Stimulated activated CD4-positive, alpha-beta T cell treated with anti-CD3 and anti-CD28 coated beads, Interleukin-12 subunit alpha, Interleukin-12 subunit beta, amount 100 ng/mL, for 24 hours (primary cell): ENCODE measurements at places on chromosomes 16 and 17.

GRCh38 chr17:607361-608147 lies 107.1 kb downstream of the VPS53 start:
- DNase-seq = no peak

DNA sequence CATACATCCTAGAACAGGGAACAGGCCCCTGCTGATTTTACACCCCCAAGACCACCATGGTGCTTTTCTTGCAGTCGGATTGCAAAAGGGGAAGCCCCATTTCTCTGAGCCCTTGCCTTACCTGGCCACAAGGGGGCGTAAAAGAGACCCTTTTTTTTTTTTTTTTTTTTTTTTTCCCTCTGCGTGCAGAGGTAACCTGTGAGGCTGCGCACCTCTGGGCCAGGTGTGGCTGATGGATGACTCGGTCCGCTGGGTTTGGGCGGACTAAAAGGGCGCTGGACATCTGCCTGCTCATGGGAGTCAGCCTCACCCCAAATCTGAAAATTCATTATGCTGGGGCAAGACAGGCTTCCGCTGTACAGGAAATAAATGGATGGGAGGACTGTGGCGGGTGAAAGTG lies 281.0 kb downstream of the CBLN1 start:
- DNase-seq = no peak

DNA sequence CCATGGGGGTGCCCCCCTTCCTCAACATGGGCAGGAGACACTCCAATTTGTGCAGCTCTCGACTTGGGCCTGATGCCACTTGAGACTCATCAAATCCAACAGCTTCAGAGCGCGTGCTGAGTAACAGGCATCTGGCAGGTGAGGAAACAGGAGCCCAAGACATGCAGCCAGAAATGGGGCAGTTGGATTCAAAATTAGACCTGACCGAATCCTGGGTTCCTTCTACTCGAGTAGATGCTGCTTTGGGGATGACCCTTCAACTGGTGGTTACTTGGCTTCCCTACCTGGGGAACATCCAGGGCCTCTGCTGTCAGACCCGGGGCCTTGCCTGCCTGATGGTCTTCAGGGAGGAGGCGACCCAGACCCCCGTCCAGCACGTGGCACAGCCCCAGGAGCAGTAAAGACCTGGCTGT lies 488 bp upstream of the NTN3 start:
- no peak for DNase-seq

DNA sequence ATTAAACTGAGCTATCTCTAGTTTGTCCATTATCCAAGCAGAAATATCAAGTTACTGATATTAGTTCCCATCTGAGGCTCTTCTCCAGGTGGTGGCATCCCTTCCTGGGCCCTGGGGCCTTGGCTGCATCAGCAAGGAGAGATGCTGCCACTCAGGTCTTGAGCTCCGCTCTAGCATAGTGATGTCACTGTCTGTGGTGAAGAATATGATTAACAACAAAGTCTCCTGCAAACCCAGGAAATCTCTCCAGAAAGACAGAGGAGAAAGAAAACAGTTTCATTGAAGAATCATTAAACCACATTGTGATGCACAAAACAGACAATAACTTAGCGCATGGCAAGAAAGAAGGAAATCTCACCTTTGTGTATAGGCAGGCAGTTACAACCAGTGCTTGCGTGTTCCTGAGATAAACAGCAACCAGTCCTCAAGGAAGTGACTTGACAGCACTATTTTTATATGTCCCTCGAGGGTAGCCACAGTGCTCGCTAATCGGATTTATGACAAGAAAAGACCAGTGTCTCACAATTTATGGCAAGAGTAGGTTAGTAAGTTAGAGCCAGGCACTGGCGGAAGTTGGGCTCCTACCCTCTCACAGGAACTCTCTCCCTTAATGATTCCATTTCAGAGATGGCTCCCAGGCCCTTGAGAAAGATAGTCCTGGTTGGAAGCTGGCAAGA lies 151.1 kb downstream of the AHSP start:
- no peak for DNase-seq

DNA sequence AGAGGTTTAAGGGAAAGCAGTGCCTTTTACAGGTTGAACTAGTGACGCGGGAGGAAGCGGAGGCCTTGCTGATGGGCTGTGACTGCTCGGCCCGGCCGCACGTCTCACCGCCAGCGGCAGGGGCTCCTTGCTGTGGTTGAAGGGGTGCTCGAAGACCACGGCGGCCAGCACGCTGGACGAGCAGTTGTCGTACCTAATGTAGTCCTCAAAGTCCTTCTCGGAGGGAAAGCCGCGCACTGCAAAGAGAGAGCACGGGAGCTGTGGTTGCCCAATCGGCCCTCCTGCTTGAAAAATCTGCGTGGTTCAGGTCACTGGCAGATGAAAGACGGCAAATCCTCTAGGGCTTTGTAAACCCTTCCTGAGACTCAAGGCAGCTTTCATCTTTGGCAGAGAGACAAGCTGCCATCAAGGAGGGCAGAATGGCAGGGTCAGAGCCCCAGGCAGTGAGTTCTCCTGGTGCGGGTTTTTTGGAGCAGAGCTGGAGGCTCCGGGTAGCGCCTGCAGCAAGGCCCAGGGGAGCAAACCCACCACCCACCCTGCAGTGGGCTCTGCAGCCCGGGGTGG lies 16.1 kb downstream of the ABCA3 start:
- DNase-seq = no peak

GRCh38 chr17:52982331-52982730 lies 823.8 kb upstream of the CA10 start:
- DNase-seq = no peak

GRCh38 chr17:37774504-37774903 lies 29.6 kb upstream of the HNF1B start:
- no peak for DNase-seq

- DNase-seq = no peak
Observed at GRCh38 chr17:17024778-17025300, 17.4 kb upstream of the MPRIP start.

DNA sequence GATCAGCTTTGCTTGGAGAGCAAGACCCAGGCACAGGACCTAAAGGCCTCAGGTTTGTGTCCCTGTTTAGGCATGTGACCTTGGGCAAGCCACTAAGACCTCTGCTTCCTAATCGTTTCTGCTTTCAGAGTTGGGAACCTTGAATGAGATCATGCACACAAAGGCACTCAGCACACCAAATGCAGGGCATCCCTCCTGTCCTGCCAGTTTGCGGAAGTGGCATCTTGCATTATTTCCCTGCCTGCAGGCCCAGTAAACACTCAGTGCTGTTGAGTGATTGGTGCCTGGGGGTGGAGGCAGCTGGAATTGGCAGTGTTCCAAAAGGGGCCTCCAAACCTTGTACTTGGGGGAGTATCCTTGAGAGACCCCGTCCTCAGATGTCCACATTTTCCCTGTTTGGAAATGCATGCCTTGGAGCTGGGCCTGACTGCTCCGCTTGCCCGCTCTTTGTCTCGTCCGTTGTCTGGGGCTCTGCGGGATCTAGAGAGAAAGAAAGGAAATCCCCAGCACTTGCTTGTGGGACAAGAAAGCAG lies 28.7 kb downstream of the MRM1 start:
- no peak for DNase-seq

DNA sequence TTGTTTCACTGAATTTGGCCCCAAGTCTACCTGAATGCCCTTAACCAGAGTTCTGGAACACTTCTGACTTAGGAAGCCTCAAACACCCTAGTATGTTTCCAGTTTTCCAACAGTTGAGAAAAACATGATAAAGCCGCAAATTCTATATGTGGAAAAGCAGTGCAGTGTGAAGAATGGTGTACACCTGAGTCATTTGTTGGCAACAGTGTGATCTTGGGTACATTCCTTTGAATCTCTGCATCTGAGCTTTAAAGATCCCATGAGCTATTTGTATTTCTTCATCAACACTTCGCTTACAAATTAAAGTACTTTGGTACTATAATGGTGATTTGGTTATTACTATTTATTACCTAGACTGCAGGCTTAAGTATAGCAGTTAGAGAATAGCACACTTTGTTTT lies 93.6 kb upstream of the TBX2 start:
- no peak for DNase-seq

GRCh38 chr16:85391175-85391707 lies 221.9 kb upstream of the GSE1 start:
- DNase-seq = no peak

DNA sequence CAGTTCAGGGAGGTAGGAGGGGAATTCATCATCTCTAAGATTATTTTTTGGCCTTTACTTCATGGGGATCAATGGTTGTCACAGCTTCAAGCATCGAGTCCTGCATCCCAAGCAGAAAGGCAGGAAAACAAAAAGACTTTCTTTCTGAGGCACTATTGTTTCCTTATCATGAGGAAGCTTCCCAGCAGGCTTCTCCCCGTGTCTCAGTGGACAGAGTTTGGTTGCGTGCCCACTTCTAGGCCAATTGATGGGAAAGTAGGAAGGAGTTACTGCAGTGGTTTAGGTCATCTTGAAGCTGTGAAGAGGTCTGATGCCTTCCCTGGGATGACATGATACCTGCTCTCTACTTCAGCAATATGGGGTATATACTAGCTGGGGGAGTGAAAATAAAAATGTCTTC lies 175.3 kb upstream of the CDH13 start:
- no peak for DNase-seq

GRCh38 chr17:55124730-55125360 lies 139.9 kb upstream of the HLF start:
- no peak for DNase-seq

DNA sequence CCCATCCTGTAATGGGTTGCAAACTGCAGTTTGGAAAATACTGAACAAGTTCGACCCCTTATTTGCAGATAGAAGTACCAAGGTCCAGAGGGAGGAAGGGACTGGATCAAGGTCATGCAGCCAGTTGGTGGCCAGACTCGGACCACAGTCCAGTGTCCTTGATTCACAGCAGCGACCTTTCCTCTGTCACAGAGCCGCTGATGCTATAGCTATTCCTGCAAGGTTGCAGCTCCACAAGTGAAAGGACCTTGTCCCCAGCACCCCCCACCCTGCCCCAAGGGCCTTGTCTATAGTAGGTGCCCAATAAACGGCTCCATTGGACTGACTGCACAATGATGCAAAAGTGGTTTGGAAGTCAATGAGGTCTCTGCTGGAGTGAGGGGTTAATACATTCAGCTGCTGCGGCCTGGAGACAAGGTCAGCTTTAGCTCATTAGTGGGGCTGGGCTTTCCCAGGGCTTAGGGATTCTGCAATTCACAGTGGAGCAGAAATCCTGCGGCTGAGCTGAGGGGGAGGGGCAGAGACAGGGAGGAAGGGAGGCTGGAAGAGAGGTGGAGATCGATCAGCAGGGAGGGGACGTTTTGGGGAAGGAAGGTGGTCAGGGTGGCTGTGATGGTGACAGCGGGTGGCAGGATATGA lies 13.4 kb upstream of the CRHR1 start:
- no peak for DNase-seq

DNA sequence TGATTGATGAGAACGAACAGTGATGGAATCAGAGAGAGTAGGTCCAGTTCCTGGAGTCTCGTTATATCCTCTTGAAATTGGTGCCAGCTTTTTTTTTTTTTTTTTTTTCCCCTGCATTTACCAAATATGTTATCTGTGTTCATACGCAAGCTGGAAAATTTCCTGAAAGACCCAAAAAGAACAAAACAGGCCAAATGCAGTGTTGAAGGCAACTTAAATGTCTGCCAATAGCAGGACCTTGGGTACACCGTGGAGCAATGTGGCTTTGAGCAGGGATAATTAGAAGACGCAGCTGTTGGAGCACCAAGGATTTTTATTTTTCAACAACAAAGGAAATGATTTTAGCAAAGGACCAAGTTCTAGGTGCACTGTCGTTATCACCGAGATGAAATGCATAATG lies 105.0 kb downstream of the ABCC6 start:
- no peak for DNase-seq

- no peak for DNase-seq
Observed at GRCh38 chr17:22303096-22303495, 610.8 kb downstream of the KCNJ18 start.

DNA sequence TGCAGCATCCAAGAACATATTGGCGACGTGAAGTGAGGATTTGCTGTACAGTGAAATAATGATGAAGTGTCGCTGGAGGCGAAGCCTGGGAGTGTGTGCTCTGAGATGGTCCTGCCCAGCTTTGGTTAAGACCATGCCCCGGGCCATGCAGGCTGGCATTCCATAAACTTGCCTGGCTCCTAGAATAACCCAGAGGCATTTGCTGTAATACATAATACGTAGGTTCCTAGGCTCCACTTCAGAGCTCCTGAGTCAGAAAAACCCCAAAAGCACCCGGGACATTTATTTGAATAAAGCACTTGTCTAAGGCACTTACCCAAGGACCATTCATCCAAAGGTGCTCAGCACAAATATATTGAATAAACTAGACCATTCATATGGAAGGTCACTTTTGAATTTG lies 279.3 kb downstream of the ABCC12 start:
- DNase-seq = no peak

- DNase-seq = no peak
Observed at GRCh38 chr17:12673788-12674187, 8.1 kb downstream of the MYOCD start.

DNA sequence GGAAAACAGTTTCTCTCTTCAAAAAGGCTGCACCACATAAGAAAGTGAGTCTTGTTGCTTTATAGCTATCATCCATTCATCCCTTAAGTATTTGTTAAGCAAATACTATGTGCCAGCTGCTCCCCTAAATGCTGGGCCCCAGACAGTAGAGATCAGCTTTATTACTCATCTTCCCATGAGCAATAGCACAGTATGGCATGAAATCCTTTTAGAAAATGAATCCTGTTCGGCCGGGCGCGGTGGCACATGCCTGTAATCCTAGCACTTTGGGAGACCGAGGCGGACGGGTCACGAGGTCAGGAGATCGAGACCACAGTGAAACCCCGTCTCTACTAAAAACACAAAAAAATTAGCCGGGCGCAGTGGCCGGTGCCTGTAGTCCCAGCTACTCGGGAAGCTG lies 99.5 kb downstream of the MYO1D start:
- no peak for DNase-seq

DNA sequence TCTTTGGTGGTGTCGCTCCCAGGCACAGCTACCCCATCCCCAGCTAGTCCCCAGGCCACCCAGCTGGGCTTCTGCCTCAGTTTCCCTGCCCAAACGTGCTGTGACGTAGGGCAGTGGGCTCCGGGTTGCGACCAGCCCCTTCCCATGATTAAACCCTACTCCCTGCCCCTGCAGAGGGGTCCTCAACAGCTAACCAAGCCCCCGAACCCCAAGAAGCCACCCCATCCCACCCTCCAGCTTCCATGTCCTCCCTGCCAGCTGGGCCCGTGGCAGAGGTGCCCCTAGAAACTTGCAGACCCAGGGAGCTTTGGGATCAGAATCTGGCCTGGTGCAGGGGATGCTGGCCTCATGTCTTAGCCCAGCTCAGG lies 879 bp upstream of the NTN3 start:
- no peak for DNase-seq

- no peak for DNase-seq
Observed at GRCh38 chr16:70746040-70746707, 54.8 kb downstream of the VAC14 start.

- no peak for DNase-seq
Observed at GRCh38 chr17:63695889-63696288, 4.0 kb downstream of the LIMD2 start.

DNA sequence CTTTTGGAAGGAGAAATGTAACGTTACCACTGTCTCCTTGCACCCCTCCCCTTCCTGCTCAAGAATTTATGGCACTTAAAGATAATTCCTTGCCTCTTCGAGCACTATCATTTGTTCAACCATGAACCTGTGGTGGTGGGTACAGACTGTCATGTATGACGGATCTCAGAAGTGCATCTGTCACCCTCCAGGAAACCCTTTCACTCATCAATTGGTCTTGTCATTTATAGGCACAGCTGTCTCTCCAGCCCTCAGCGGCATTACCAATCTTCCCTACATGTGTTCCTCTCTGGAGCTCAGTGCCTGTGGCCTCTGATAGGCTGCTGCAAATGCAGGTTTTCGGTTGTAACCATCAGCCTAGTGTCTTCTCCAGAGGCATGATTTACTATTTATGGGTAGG lies 15.0 kb downstream of the CNTNAP4 start:
- no peak for DNase-seq

GRCh38 chr17:59839651-59840328 lies 53.0 kb downstream of the TUBD1 start:
- DNase-seq = no peak
